ENCODE measurements at places on chromosomes 5 and 9.

DNA sequence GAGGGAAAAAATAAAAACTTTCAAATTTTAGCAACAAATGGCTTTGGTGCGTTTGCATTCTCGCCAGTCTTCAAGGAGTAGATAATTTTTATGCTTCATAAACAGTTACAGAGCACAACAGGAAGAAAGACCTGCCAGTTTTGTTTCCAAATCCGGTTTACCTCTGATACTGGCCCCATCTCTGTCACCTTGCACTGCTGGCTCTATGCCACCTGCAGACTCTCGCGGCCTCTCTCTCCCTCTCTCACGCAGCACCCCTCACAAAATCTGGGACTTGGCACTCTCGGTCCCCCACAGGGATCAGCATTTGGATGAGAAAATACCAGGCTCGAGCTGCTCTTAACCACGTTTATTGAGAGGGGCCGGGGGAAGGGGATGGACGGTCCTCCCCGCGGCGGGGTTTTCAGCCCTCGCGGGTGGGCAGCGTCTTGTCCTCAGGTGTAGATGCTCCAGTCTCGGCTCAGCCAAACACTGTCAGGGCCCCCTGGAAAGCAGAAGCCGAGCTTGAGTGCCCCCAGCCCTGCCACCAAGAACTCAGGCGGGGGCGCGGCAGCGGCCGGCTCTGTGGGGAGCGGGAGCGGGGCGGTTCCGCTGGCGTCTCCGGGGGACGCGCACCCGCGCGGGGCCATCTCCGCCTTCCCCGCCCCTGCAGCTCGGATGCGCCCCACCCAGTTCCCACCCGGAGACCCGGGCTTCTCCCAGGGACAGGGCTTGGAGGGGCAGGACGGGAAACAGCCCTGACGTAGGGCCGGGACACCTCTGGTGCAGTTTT is 1.3 kb downstream of the SCGB3A1 start:
- no peak for DNase-seq

GRCh38 chr5:54831233-54831632 is 154.2 kb downstream of the ESM1 start:
- no peak for DNase-seq

- DNase-seq: no peak
Observed at GRCh38 chr5:179253730-179254129, 91.5 kb downstream of the ADAMTS2 start.

GRCh38 chr9:114206221-114206789 is 51.0 kb downstream of the COL27A1 start:
- no peak for DNase-seq

DNA sequence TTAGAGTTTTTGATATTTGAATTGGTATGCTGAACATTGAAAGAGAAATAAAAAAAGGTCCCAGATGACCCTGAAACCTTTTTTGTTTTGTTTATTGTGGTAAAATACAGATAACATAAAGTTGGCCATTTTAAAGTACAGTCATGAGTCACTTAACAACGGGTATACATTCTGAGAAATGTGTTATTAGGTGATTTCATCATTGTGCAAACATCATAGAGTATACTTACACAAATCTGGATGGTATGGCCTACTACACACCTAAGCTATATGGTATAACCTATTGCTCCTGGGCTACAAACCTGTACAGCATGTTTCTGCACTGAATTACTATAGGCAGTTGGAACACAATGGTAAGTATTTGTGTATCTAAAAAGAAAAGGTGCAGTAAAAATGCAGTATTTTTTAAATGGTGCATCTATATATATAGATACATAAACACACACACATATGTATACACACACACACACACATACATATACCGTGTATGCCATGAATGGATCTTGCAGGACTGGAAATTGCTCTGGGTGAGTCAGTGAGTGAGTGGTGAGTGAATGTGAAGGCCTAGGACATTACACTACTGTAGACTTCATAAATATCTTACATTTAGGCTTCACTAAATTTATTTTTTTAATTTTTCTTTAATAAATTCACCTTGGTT is 31.0 kb downstream of the TTC1 start:
- DNase-seq: no peak

- no peak for DNase-seq
Observed at GRCh38 chr5:600886-601541, 11.1 kb upstream of the CEP72 start.

DNA sequence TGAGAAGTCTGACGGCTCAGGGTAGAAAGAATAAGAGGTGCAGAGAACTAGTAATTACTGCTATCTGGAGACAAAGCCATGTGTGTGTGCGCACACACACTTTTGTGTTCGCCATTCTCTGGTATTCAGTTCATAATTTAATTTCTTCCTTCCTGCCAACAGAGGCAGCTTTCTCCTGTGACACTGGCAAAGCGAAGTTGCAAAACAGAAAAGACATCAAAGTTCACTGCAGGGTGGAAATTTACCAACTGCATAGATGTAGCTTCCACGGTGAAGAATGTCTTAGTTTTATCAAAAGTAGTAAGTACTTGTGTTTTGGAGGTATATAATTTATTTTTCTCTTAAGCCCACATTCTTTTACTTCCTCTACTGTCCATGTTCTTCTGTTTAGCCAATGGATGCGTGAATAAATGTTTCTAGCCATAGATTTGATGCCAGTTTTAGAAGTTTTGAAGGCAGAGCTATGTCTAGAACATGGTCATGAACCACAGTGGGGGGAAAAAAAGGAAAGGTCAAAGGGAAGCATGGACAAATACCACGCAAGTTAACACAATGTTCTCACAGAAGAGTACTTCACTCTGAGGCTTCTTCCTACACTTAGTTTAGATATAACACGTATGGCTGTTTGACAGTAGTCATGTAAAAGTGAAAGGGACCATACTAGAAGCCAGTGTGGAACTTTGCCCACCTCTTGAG is 536.5 kb upstream of the GRIA1 start:
- DNase-seq: no peak

- DNase-seq: no peak
Observed at GRCh38 chr5:94691291-94691690, 72.8 kb downstream of the SLF1 start.

DNA sequence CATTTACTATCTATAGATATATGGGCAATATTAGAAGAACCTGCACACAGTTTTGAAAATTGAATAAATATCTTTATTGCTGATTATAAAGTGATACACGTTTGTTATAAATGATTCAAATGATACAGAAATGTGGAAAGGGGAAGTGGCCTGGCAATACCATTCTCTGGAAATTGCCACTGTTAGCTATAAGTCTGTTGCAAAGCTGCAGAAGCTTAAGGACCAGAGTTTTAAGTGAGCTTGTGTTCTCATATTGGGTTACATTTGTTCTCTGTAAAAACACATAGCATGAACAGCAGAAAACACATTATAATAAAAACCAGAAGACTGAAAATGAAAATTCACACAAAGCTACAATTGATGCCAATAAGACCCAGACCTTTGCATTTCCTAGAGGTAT is 59.6 kb downstream of the RASGRF2 start:
- no peak for DNase-seq

GRCh38 chr9:135225619-135226228 is 138.3 kb downstream of the OLFM1 start:
- no peak for DNase-seq

GRCh38 chr9:134344068-134344799 is 18.0 kb downstream of the RXRA start:
- no peak for DNase-seq

DNA sequence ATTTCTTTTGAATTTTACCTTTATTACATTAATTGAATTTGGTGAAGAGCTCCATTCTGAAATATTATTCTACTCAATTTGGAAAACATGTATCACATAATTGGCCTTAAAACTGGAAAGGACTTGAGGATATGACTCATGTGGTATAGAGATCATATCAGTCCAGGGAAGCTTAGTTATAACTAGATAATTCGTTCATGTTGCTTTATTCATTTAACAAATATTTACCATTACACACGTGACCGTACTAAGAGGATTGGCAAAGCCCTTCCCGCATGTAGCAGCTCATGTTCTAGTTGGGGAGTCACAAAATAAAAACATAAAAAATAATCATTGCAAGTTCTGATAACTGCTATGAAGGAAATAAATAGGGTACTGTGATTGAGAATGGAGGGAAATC is 1816.5 kb downstream of the MAT2B start:
- no peak for DNase-seq

DNA sequence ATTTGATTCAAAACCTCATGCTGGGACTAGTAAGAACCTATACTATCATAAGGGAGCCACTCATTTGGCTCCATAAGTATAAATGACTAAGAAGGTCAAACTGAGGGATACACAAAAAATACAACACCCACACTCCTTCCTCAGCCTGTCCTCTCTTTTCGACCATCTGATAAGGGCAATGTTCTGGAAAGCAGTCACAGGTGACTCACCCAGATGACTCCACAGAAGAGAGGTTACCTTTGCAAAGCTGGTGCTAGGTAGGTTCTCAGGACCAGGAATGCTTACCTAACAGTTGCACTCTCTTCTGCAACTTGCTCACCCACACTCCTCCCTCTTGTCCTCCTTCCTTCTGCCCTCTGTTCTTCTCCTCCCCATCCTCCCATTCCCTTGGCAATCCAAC is 32.9 kb downstream of the LHFPL2 start:
- no peak for DNase-seq

DNA sequence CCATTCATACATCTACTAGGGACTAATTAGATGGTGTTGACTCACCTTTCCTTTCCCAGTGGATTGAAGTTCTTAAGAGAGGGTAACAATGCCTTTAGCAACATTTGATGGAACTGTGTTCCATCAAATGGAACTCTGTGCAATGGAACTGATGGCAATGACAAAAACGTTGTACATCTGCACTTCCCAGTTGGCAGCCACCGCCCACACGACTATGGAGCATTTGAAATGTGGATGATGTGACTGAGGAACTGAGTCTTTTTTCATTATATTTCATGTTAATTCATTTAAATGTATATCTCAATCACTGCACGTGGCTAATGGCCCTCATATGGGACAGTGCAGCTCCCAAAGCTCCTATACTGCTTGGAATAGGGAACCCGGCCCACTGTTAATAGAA is 39.0 kb upstream of the ICE1 start:
- DNase-seq: no peak

DNA sequence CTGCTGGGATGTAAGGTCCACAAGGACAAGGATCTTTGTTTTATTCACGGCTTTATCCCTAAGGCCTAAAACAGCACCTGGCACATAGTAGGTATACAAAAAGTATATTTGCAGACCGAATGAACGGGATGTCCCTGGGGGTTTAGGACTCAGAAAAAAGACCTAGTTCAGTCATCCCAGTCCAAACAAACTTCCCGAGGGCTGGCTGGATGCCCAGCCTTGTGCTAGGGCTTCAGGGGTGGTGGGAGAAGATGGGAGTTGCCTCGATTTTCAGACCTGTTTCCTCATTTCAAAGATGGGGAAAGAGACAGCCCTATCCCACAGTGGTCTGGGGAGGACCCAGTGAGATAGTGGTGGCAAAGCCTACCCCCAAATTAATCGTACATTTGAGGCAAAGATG is 3.0 kb upstream of the PROB1 start:
- no peak for DNase-seq

- DNase-seq: no peak
Observed at GRCh38 chr9:37215830-37216229, 95.5 kb downstream of the ZCCHC7 start.

- DNase-seq: no peak
Observed at GRCh38 chr5:1105350-1106265, 6.3 kb downstream of the SLC12A7 start.

- no peak for DNase-seq
Observed at GRCh38 chr9:96395964-96396363, 12.5 kb upstream of the SLC35D2 start.

DNA sequence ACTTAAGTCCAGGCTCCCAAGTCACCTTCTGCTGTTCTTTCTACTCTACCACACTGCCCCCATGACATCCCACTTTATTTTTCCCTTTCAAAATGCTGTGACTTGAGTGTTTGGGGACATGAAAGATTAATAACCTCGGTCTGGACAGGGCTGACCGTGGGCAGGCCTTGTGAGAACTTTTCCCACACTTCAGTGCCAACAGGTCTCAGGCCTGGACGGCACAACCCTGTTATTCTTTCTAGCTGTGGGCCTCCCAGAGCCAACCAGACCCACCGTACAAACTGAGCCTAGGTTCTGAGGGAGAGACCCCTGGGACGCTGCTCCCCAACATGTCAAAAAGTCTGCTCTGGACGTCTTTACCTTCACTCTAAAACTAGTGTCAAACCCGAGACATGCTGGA is 153.4 kb downstream of the CEP120 start:
- no peak for DNase-seq

DNA sequence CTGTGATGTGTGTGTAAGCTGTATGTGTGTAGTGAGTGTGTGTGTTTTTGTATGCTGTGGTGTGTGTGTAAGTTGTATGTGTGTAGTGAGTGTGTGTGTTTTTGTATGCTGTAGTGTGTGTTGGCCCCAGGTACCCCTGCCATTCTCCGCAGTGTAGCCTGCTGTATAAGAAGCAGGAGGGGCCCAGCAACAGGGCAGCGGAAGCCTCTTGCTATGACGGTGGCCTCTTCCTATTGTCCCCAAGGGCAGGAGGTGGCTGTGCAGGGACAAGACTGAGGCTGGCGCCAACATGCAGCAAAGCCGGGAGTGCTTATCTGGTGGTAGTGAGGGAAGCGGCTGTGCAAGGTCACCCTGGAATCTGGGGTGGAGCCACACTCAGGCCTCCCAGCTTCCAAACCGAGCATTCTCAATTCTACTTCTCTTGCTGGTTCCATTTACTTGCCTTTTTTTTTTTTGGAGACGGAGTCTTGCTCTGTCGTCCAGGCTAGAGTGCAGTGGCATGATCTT is 5.1 kb downstream of the SPAAR start:
- DNase-seq: no peak

DNA sequence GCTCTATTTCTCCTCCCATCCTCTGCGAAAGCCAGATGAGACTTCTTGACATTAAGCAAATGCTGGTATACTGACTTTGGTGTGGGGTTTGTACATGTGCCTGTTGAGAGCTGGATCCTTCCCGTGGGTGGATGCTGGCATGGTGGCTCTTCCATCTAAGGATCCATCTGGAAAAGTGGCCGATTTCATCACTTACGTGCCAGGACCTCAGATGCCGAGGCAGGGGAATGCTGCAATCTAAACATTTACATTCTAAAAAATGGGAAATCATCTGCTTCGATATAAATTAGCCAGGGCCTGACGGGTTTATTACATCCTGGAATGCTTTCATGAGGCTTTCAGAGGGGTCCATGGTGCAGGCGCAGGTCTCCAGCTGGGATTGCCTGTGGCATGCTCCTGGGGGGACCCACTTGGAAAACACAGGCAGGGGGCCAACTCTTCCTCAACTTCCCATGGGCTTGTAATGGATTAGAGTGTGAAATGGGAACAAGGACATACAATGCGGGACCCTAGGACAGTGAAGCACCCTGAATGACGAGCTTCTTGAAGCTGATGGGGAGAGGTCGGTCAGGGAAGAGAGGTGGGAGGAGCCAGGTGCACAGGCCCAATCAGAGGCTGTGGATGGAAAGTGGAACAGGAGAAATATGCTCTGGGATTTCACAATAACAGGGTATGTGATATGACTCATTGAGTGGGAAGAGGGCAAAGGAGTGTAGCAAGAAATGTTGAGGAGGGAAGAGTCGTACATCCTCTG is 105.5 kb upstream of the PITX1 start:
- peak; percentile 45 for DNase-seq

GRCh38 chr5:78929833-78930232 is 55.3 kb downstream of the ARSB start:
- DNase-seq: no peak

All from SHP77 (cell line).